ENCODE measurements at places on chromosomes 2 and 18.

- no peak for DNase-seq
Measured at GRCh38 chr18:44637210-44638033, 43.3 kb upstream of the SETBP1 start.

- DNase-seq, result no peak
Measured at GRCh38 chr2:205563646-205564045, 118.7 kb upstream of the NRP2 start.

- DNase-seq, result no peak
Measured at GRCh38 chr2:176167398-176167797, 10.3 kb downstream of the HOXD3 start.

GRCh38 chr2:3174626-3175567 lies 202.7 kb downstream of the EIPR1 start:
- DNase-seq, result no peak

GRCh38 chr2:8234253-8234652 lies 447.6 kb upstream of the ID2 start:
- peak; percentile 27 for DNase-seq

GRCh38 chr2:188776634-188777033 lies 197.5 kb upstream of the COL3A1 start:
- DNase-seq, result no peak

DNA sequence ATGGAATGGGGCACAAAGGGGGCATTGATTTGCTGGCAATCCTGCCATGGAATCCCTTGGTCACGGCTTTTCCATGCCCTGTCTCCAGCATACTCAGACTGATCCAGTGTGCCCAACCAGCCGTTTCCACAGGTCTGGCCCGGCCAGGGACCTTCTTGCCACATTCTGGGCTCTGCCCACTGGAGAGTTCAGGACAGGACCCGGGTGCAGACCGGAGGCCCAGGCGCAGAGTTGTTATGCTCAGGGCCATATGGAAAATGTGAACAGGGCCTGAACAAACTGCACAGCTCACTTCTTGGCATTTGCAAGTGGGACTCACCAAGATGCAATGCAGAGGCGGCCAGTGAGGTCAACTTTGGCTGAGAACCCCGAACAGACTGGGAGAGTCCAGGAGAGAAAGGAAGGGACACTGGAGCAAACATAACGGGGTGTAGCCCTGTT lies 15.6 kb upstream of the ASAP2 start:
- peak; percentile 95 for DNase-seq

- no peak for DNase-seq
Measured at GRCh38 chr2:73043929-73044832, 27.3 kb downstream of the SFXN5 start.

DNA sequence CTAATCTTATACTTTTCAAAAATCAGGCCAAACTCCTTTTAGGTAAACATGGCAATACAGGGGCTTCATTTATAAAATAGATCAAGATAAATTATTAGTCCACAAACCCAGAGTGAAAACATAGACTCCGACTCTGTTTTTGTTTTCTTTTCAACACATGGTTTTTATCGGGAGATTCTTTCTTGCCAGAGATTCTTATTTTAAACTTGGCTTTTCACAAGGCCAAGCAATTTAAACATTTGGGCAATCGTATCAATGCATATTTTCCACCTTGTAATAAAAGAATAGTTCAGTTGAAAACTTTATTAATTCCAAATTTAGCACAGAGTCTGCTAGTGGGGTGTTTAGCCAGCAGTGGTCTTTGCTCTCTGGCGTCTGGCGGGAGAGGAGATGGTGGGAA lies 71.9 kb downstream of the SOX11 start:
- DNase-seq, result no peak

DNA sequence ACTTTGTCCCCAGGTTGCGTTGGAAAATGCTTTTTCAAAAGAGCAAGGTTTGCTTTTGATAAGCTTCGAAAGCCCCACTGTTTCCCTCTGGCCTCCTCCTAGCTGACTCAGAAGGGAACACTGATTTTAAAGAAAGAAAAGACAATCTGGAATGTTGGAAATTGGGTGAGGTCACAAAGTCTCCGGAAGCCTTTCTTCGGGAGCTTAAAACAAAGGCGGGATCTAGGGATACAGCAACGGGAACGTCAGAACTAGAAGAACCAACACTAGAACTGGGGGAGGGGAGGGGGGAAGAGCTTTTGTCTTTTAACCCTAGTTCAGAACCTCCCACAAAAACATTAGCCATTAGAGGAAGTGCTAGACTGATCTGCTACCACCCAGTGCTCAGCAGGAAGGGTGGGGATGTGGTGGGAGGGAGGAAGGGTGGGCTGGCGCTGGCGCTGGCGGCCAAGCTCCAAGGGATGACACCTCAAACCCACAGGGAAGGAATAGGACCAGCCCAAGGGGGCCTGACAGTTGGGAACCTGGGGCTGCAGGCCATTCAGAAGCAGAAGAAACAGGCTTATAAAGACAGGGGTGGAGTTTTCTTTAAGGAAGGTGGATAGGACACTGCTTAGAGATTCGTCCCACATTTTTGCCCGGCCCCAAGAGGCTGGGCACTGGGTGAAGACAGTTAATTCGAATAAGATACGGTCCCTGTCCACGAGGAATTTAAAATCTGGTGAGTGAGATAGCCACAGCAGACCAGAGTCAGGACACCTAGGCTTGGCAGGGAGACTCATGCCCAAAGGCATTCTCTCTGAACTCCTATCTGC lies 1.7 kb downstream of the TMSB10 start:
- peak; percentile 71 for DNase-seq

- DNase-seq, result no peak
Measured at GRCh38 chr2:138499684-138500083, 1.9 kb upstream of the SPOPL start.

- no peak for DNase-seq
Measured at GRCh38 chr2:79910643-79911042, 393.9 kb downstream of the LRRTM1 start.

DNA sequence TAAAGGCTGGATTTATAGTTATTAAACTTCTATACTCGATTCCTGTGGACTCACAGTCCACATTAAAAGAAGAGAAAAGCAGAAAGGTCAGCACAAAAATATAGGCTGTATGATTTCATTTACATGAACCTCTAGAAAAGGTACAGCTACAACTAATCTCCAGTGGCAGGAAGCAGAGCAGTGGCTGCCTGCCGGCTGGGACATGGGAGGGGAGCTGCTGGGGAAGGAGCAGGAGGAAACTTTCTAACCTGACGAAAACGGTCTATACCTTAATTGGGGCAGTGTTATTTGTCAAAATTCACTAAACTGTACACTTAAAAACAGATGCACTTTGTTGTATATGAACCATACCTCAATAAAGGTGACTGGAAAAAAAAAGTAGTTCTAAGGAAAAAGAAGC lies 26.7 kb downstream of the KCTD1 start:
- no peak for DNase-seq

- DNase-seq, result no peak
Measured at GRCh38 chr18:53503914-53504441, 720.5 kb downstream of the MBD2 start.

- DNase-seq, result no peak
Measured at GRCh38 chr18:49856496-49856895, 43.2 kb upstream of the ACAA2 start.

DNA sequence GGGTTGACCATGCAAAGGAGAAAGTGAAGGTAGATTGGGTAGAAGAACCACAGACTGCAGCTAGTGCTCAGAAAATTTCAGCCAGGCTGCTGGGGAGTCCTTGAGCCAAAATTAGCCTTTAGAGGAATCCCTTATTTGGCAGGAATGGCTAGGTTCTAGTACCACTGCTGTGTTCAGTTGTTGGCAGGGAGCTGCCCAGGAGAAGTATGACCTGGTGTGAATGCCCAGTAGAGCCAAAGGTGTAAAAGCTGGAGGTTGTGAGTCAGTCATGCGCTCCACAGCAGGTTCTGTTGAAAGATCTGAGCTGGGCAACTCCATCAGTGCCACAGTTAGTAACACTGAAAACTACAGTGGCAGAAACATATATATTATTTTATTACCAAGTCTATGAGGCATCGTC lies 36.4 kb upstream of the TBR1 start:
- DNase-seq, result no peak

- DNase-seq, result peak; percentile 93
Measured at GRCh38 chr2:64653109-64654062, at the start of gene SERTAD2. Gene SERTAD2, minus strand, starts transcription at chr2:64653913. Its CDS starts 17,042 bp downstream, at chr2:64636871.

DNA sequence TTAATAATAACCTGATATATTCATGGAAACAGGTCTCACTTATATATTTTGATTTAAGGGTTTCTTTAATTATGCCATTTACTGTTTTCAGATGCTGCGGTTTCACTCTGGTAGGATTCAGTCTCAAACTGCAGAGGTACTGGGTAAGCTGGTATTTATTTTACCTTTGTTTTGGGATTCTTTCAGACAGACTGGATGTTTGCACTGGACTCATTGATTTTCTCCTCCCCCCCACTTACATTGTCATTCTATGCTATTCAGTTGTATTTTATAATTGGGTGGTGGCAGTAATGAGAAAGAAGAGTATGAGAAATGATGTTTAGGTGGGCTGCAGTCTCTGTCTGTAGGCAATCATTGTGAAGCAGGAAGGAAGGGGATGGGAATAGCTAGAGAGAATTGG lies 155.6 kb downstream of the AQP4 start:
- no peak for DNase-seq

- peak; percentile 55 for DNase-seq
Measured at GRCh38 chr18:26813043-26813442, 52.5 kb downstream of the AQP4 start.

- DNase-seq, result peak; percentile 62
Measured at GRCh38 chr2:216634370-216635148, 1.3 kb downstream of the IGFBP2 start.

- no peak for DNase-seq
Measured at GRCh38 chr2:190235101-190235500, 84.5 kb downstream of the HIBCH start.

DNA sequence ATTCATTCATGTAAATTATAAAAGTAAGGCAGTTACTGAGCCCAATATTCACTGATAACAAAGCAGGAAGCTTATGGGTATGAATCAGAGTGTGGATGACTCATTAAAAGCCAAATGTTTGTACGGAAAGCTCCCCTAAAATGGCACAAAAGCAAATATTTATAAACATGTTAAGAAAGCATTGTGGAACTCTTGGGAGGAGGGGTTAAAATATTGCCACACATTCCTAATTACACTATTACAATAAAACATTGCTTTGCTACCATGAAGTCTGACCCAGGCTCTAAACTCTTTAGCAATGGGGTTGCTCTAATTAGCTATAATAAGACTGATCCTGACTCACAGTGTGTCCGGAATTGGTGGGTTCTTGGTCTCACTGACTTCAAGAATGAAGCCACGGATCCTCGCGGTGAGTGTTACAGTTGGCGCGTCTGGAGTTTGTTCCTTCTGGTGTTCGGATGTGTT lies 110.9 kb downstream of the NAB1 start:
- no peak for DNase-seq

GRCh38 chr2:55420439-55420725 lies 726 bp upstream of the CCDC88A start:
- no peak for DNase-seq

DNA sequence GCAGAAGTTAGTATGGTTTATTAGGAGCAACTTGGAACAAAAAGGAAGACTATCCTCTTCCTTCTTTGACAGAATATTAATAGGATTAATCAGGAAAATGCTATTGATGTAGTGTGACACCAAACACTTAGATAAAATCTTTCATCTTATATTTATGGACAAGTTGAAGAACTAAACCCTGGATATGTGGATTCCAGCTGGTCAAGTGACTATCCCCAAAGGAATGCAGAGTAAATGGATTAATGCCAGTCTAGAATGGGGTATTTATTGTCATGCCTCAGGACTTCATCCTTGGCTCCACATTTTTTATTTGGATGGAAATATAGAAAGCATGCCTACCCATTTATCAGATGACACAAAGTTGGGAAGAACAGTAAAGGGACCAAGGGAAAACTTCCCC lies 124.0 kb upstream of the TTC39C start:
- no peak for DNase-seq

DNA sequence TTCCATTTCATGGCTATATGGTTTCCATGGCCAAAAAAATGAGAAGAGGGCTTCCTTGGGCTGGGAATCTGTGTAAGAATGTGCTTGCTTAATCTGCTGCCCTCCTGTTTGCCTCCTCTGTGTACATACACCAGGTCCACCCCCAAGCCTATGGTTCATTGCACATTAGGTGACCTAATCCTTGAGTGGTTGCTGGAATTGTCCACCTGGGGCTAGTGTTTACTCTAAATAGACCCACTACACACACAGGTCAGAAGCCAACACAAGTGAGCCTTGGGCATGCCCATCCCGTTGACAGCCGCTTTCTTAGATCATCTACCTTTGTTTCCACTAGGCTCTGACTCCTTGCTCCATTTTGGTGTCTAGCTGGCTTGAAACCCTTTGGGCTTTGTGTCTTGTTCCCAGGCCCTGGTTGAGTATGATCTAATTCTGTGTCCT lies 59.2 kb upstream of the ATL2 start:
- DNase-seq, result no peak

- no peak for DNase-seq
Measured at GRCh38 chr2:230895536-230896345, 29.3 kb downstream of the GPR55 start.

DNA sequence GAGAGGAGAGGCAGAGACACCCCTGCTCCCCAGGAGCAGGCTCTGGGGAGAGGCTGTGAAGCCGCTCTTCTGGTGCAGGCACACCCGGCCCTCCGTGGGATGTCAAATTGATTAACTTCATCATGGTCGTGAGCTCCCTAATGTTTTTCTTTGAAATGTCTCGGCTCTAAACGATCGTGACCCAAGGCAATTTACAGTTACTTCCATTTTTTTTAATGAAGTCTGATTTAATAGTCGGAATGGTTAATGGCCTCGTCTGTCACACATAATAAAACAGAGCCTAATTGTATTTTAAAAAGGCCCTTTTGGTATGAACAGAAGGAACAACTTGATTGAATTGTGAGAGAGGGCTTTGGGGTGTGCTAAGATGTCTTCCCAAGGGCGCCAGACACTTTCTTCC lies 130.2 kb downstream of the SMAD2 start:
- no peak for DNase-seq

GRCh38 chr2:102141970-102142828 lies at the start of gene IL1R1:
Gene IL1R1, plus strand, starts transcription at chr2:102142746. Its CDS starts 14,979 bp downstream, at chr2:102157725.
- peak; percentile 87 for DNase-seq

- DNase-seq, result no peak
Measured at GRCh38 chr2:165007161-165007744, 51.9 kb upstream of the SLC38A11 start.

DNA sequence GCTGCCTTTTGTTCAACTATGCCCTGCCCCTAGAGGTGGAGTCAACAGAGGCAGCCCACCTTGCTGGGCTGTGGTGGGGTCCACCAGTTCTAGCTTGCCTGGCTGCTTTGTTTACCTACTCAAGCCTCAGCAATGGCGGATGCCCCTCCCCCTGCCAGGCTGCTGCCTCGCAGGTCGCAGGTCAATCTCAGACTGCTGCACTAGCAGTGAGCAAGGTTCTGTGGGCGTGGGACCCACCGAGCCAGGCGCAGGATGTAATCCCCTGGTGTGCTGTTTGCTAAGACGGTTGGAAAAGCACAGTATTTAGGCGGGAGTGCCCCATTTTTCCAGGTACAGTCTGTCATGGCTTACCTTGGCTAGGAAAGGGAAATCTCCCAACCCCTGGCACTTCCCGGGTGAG lies 133.0 kb upstream of the VWC2L start:
- DNase-seq, result no peak

- peak; percentile 85 for DNase-seq
Measured at GRCh38 chr2:238938401-238939055, 90.6 kb downstream of the TWIST2 start.

GRCh38 chr2:33927756-33928155 lies 328.7 kb upstream of the FAM98A start:
- DNase-seq, result no peak

Data from right hindlimb (tissue), 1 donor.